ENCODE measurements at places on chromosomes 5 and 9. TPM values are rescaled to one million over a fixed set of nuclear protein-coding genes. Genes with fewer than 3 reads are reported as not detected.

- DNase-seq, result no peak
Observed at GRCh38 chr5:154039458-154039829, 677 bp downstream of the MFAP3 start.

DNA sequence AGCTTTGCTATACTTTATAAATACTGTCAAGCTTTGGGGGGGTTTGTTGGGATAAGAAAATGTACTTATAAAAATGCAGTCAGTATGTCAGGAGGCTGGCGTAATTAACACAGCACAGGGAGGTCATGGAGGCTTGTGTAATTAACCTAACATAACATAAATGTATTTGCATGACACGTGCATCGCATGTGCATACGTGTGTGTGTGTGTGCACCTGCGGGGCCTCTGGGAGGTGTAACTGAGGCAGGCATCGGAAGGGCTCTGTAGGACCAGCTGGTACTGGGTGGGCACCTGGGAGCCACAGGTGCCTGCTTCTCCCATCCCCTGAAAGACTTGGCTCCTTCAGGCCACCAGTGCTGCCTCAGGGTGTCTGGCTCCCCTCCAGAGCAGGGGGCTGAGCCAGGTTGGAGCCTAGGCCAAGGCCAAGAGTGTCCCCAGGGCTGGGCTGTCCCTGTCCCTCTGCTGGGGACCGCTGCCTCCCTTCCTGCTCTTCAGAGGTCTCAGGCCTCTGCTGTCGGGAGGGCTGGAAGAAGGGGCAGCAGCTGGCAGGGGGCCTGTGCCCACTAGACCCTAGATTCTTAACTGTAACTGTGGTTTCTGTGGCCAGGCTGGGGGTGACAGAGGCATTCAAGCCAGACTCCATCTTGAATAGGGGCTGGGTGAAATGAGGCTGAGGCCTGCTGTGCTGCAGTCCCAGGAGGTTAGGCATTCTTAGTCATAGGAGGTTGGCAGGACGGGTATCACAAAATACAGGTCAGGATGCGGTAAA is 9.0 kb downstream of the FCN2 start:
- DNase-seq, result no peak

The CTSV gene
- total RNA-seq, result 0.20 TPM

DNA sequence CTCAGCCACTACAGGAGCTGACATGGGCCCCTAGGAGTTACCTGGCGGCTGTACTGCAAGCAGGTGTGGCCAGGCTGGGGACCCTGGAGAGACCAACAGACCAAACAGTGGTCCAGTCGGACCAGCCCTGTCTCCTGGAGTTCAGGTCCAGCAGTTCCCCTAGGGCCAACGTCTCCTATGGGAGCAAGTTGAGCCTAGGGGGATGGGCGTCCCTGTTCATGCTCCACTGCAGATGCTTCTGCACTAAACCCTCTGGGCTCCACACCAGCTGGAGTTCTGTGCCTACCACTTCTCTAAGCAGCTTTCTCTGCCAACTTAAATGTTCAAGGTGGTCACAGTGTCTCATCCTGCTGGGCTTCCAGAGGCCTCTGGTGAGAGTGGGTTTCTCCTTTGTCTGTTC is 20.6 kb upstream of the OMD start:
- DNase-seq, result no peak

GRCh38 chr5:124670722-124671184 is 75.7 kb downstream of the ZNF608 start:
- DNase-seq, result no peak

- no peak for DNase-seq
Observed at GRCh38 chr5:58299256-58299655, 160.6 kb downstream of the PLK2 start.

The C5 gene
- 0.60 TPM for total RNA-seq

DNA sequence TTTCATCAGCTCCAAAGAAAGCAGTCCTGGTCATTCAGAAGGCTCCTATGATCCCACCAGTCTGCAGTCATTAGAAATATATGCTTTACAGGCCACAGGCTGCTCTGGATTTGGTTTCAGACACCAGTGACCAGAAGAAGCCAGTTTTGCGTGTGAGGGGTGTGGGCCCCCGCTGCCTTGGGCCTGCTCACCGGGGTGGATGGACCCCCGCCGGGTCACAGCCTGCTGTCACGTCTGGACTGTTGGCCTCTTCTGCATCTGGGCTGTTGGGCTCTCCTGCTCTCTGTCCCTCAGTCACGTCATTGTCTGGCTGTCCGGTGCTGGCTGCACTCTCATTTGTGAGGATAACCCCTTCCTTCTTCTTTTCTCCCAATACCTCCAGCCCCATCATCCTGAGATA is 33.1 kb downstream of the NSUN2 start:
- DNase-seq, result no peak

DNA sequence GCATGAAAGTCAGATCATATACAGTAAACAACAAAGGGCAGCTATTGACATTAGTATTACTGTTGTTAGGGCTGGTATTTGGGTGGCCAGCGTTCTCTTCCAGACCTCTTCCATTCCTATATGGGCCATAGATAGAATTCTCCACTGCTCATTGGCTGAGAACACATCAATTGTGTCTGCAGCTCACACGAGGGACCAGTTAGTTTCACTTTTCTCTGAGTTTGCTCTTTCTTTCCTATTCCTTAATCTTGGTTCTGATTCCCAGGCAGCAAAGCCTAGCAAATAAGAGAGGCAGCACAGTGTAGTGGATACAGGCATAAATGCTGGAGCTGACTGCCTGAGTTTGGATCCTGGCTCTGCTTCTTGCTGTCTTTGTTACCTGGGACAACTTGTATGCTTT is 476.4 kb downstream of the SPOCK1 start:
- DNase-seq, result no peak

DNA sequence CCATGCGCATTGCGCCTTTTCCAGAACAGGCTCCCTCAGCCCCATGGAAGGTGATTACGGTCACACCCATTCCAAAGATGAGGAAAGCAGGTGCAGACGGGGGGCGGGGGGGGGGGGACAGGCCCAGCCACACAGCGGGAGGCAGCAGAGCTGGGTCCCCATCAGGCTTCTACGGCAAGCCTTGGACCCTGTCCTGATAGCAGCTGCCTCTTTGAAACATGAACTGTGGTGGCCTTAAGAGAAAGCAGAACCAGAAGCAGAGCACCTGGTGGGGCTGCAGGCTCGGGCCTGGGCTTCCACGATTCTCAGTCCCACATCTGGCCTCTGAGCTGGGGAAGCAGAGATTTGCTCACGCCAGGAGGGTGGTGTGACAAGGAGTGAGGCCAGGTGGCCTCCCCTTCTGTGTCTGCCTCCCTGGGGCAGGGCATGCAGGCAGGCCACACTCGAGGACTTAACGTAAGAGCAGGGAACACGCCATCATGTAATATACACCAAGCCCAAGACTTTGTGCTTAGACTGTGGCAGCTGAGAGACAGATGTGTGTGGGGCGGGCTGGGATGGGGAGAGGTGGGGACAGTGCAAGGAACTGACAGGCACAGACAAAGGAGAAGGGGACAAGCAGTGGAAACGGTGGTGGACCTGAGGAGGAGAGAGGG is 14.2 kb upstream of the PHYKPL start:
- no peak for DNase-seq

GRCh38 chr9:96305171-96305570 is 3.2 kb upstream of the HSD17B3 start:
- no peak for DNase-seq
